Fibroblast of gingiva (primary cell): ENCODE measurements at places on chromosomes 12 and 14.

- no peak for DNase-seq
Measured at GRCh38 chr12:52984136-52984535, 22.1 kb upstream of the EIF4B start.

- no peak for DNase-seq
Measured at GRCh38 chr14:102608064-102608446, 15.6 kb downstream of the RCOR1 start.

DNA sequence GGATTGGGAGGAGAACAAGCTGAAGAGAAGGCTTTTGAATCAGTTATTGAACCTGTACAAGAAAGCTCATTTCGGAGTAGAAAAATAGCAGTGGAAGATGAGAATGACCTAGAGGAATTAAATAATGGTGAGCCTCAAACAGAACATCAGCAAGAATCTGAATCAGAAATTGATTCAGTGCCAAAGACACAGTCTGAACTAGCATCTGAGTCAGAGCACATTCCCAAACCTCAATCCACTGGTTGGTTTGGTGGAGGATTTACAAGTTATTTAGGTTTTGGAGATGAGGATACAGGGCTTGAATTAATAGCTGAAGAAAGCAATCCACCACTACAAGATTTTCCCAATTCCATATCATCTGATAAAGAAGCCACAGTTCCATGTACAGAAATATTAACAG, 13.5 kb downstream of the MIA2 start:
- peak; percentile 56 for DNase-seq

- DNase-seq = no peak
Measured at GRCh38 chr14:71116568-71117122, 209.4 kb downstream of the PCNX1 start.

DNA sequence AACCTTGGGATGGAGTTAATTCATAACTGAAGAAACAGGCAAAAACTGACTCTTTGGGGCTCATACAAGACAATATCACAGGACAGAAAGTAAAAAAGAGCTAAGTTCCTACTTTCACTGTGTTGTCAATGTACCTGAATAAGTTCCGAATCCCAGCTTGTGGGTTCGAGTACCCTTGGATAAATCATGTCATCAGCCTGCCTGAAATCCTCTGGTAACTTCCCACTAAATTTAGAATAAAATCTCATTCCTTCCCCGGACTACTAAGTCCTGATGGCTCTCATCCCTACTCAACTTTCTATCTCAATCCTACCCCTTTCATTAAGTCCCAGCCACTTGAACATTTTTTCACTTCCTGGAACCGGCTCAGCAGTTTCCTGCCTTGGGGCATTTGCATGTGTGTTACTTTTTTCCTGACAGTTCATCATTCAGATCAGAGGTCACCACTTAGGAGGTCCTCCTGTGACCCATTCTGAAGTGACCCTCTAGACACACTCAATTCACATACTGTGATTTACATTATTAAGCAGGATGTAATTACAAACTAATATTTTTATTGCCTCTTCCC, 12.7 kb downstream of the ERP29 start:
- DNase-seq = no peak

DNA sequence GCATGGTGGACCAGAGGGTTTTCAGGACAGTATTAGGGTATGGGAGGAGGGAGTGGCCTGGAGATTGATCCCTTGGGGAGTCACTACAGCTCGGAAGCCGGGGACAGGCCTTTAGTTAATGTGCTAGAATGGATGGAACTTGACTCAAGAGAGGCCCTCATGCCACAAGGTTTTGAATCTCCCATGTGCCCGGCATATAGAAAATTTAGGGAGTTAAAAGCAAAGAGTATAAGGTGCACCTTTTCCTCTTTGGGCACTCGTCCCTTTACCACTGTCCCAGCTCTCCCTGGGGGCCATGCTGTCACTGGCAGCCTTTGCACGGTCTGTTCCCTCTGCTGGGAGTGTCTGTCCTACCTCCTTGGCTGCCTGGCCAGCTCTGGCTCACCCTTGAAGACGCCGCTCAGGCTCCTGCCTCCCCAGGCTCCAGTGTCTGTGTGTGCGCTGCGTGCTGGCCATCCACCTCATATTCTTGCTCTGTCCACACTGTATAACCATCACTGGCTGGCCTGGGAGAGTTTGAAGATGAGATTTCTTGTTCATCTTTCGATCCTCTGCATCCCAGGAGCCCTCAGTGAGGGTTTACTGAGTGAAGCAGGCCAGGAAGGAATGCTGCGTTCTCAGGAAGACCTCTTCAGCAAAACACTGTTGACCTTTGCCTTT, 161.3 kb downstream of the ZFP36L1 start:
- no peak for DNase-seq

GRCh38 chr14:69152902-69153151, at the start of gene DCAF5:
TSS of gene DCAF5 (minus strand) at chr14:69153119. CDS start at chr14:69152978, 141 bp downstream.
- no peak for DNase-seq

DNA sequence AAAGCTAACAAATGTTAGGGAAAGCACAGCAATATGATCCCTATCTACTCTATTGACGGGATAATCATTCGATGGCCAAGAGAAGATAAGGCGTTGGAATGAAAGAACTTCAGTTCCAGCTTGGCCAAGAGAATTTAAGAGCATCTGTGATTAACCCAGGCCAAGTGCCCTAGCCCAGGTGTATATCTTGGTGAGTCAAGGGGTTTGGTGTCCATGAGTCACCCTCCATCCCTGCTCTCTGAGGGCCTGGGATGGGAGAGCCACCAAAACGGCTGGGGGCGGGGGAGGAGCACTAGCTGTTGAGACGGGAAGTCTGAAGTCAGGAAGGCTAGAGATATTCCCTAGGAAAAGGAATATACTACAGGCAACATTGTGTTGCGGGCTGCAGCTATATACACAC, 13.0 kb downstream of the TBPL2 start:
- DNase-seq = no peak

GRCh38 chr14:89983375-89983774, 27.6 kb downstream of the TDP1 start:
- no peak for DNase-seq

DNA sequence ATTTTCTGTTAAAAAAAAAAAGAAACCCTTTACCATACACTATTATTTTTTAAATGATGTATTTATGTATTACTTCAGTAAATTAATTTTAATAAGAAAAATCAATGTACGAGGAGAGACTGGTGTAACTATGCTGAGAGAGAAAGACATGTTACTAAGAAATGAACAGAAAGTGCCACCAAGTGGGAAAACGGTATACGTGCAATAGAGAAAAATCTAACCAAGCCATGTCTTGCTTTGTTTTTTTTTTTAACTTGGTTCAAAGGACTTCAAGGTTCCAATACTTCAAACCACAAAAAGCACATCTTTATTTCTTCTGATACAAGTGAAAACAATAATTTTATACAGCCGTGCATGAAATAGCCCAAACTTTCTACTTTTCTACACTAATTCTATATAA, 22.9 kb downstream of the NDUFA12 start:
- no peak for DNase-seq

- no peak for DNase-seq
Measured at GRCh38 chr14:39243831-39244230, 10.1 kb downstream of the MIA2 start.

GRCh38 chr14:33696165-33696564, 254.7 kb downstream of the EGLN3 start:
- DNase-seq = no peak

- no peak for DNase-seq
Measured at GRCh38 chr14:94550041-94550440, 11.2 kb upstream of the SERPINA4 start.

DNA sequence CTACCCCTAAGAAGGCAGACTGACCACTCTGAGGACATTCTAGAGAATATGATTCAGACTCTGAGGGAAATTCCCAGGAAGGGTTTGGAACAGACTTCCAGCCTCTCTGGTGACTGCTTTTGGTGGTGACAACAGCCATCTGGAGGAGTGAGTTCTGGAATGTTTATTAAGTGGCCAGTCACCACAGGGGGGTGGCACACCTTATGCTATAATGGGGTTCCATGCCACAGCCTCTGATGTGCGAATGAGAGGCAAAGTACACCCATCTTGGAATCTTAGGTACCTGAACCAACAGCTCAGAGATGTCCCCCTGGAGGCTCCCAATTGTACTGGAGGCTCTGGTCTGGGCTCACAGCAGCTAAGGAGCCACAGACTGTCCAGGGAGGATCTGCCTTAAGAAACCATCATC, 9.5 kb upstream of the TINF2 start:
- DNase-seq = no peak

- peak; percentile 97 for DNase-seq
Measured at GRCh38 chr14:63435838-63436237, 107.3 kb downstream of the PPP2R5E start.
